Brain microvascular endothelial cell (primary cell): ENCODE measurements at places on chromosomes 3 and 15.

DNA sequence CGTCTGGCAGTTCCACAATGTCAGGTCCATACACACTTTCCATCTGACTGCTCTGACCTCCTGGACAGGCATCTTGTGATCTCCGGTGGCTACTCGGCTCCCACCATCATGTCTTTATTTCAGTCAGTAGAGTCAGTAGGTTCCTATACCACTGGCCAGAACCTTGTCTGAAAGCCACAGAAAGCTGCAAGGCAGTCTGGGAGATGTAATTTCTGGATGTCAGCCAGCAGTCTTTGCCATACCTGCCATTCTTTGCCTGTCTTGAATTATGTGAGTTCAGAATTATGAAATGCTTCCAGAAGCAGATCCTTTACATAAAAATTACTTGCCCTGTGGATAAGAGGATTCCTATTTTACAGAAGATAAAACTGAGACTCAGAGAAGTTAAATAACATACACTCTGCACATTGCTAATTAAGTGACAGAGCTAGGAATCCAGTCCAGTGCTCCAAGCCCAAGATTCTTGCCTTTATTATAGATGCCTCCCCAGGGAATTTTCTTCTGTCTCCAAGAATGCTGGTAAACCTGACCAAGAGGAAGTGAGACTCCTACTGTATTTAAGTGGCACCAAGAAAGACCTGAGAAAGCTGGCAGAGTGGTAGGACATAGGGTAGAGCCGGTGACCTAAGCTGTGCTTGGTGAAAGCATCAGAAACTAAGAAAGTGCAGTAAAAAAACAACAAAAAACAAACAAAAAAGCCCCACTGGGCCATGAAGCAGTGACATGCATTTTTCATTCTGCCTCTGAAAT is 75.6 kb downstream of the IQCH start:
- no peak for DNase-seq

DNA sequence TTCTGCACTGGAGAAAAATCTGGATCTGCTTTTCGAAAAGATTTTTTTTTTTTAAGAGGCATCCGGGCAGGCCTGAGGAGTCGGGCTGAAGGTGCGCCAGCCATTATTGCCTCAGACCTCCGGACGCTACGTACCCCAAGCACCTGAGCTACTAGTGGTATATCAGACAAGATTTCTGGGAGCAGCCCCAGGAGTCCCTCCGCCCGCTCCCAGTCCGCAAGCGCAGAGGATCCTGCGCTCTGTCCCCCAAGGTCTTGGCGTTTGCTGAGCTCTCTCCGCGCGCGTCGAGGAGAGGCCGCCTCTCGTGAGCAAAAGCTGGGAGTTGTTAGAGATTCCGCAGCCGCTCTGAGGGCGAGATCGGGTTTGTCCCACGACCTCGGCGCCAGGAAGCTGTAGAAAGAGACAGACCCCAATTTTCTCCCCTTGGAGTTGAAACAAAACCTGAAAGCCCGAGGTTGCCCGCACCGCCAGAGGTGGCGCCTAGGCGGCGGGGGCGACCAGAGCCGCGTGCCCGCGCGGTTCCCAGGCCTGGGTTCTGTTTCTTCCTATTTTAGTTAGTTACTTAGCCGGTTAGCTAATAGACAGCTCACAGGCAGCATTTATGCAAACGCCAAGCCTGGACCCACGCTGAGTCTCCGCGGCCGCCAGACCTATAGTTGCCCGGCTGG is 72.5 kb upstream of the POLG start:
- DNase-seq, result no peak

DNA sequence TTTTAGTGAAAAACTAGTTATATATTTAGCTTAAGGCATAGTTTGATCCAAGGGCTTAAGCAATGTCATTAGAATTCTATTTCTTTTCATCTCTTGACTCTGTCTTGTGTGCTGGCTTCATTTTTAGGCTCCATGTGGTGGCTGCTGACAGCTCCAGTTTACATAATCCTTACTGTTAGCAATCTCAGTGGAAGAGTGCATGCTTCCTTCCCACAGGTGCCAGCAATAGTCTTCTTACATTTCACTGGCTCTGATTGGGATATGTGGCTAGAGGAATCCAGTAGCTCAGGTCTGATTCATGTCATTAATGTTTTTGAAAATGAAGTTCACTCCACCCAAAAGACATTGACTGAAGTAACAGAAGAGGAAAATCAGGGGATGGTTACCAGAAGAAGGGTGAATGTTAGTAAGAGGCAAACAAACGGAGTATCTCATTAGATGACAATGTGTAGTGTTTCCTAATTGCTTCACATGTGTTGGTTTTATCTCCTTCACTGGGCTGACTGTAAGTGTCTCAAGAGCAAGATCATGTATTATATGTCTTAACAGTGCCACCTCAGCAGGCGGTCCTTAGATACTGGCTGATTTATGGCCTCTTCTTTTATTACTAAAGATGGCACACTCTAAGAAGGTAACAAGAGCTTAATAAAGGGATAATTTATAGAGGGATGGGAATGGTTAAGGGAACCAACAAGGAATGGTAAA is 25.6 kb upstream of the TCF12 start:
- no peak for DNase-seq

DNA sequence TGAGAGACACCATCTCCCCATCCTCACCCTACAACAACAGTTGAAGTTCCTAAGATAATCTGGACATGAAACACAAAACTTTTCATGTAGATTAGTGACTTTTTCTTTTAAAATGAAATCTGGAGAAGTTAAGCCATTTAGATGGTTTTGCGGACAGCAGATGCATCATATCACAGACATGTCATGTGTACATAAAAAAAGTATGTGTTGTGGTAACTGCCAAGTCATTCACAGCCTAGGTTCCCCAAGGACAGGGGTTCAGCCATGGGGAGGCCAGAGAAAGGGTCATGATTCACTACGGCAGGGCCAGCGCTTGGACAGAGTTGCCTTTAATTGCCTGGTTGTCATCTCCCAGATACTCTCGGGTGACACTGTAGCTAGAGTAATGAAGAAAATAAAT is 163.2 kb downstream of the PDZRN3 start:
- peak; percentile 36 for DNase-seq

DNA sequence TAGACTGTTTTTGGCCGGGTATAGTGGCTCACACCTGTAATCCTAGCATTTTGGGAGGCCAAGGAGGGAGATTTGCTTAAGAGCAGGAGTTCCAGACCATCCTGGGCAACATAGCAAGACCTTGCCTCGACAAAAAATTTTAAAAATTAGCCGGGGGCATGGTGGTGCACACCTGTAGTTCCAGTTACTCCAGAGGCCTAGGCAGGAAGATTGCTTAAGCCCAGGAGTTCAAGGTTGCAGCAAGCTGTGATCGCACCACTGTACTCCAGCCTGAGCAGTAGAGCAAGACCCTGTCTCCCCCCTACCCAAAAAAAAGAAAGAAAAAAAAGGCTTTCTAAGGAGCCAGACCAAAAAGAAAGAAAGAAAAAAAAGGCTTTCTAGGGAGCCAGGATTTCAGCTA is 36.7 kb downstream of the TMOD3 start:
- no peak for DNase-seq

DNA sequence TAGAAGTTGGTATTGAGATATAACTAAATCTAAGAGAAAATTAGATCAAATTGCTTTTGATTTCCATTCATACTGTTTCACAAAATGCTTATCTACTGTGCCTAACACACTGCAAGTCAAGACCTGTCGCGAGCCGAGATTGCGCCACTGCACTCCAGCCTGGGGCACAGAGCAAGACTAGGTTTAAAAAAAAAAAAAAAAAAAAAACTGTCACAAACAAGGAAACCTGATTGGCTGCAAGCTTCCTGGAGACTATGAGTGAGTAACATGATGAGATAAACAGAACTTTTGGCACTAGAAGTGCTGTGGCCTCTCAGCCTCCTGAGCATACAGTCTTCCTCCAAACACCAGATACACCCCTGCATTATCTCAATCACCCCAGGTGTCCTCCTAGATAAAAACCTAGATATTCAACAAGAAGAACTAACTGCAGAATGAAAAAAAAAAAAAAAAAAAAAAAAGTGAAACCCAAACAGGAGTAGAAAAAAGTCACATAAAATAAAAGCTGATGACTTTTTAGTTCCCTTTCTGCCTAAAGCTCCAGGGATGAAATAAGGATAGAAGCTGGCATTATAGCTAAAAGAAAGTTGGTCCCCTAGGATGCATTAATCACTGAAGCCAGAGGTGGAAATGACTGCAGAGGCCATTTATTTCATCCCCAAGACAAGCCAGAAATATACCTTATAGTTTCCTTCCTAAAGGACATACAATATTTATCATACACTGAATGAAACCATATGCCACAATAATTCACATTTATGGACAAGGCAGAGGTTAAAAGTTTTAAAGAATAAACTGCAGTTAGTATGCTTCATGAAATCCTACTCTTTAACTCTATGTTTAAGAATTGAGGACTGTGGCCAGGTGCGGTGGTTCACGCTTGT is 82.4 kb downstream of the P3H2 start:
- DNase-seq, result peak; percentile 74

GRCh38 chr3:190003681-190004123 is 117.0 kb downstream of the P3H2 start:
- DNase-seq, result peak; percentile 78

DNA sequence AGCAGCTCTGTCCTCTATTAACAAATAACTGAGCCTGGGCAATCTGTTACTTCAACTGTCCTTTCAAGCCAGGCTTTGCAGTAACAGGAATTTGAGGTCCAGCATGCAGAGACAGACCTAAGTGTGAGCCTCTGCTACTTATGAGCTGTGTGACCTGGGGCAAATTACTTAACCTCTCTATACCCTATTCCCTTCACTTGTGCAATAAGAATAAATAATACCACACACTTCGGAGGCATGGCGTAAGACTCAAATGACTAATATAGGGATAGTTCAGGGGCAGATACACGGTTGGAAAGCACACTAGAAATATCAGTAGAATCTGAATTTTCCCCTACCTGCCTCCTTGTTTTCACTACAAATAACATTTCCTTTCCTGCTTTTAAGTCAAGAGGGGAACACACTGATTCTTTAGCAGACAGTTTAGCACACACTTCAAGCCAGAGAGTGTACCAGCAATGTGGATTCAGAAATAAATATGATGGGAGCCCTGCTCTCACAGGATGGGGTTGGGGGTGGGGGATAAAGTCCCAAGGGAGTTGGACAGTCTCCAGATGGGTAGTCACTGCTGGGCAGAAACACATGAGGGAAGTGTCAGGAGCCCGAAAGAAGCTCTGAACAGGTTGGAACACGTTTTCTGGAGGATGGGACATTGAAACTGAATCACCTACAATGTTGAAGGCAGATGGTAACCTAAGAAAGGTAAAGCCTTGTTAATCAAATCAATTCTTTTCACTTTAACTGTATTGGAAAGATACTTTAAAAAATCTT is 61.8 kb upstream of the RBP1 start:
- no peak for DNase-seq
